ENCODE measurements at places on chromosomes 1 and 21. TPM values are rescaled to one million over a fixed set of nuclear protein-coding genes. Genes with fewer than 3 reads are reported as not detected.

GRCh38 chr1:155166471-155167165 is 6.5 kb downstream of the KRTCAP2 start:
- peak; percentile 24 for ATAC-seq

Gene IL19
- 5.5 TPM for total RNA-seq

DNA sequence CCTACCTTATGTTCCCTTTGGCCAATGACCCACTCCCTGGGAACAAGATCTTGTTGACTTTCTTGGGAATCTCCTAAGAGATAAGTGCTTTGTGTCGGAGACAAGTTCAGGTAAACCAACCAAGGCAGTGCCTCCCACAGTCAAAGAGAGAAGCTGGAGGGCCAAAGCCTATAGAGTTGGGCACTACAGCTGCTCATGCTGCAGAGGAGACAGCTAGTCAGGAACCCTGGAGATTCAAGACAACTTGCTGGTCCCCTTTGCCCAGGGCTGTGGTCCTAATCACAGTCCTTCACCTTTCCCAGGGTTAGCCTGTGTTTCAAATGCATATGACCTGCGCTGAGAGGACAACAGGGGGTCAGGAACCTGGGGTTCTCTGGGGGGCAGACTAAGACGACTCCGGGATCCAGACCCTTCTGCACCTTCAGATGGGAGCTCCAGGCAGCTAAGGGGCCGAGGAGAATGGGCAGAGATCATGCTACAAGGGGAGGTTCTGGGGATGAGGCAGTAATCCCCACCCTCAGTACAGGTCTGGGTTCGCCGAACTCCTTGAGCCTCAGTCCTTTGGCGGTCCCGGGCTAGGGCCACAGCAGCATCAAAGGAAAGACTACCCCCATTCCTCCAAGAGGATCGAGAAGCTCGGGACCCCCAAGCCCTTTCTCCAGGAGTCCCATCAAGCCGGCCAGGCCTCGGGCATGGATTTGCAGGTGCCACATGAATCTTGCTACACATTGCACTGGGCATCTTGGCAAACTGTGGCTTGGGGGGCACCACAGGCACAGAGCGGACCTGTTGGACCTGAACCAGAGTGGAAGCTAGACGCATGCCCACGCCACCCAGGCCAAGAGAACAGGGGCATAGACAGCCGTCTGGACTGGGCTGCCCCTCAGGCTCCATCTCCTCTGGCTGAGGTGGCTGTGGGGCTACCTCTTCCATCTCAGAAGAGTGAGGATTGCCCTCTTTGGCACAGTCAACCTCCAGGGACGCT is 2.0 kb upstream of the USF1 start:
- ATAC-seq, result no peak

DNA sequence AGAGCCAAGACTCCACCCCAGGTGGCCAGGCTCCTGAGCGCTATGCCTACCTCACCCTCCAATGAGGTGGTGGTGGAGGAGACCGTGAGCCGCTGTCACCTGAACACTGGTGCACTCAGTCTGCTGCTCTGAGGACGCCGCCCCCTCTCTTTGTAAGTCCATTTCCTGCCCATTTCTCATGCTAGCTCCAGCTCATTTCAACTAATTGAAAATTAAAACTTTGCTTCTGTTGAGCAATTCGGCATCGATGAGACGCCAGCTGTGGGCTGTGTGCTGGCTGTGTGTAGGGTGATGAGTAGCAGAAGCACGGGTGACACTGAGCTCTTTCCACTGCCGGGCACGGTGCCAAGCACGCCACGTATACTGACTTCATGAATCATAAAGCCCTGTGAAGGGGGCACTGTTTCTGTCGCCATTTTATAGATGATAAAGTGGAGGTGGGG is 11.2 kb downstream of the TNFRSF1B start:
- peak; percentile 36 for ATAC-seq

DNA sequence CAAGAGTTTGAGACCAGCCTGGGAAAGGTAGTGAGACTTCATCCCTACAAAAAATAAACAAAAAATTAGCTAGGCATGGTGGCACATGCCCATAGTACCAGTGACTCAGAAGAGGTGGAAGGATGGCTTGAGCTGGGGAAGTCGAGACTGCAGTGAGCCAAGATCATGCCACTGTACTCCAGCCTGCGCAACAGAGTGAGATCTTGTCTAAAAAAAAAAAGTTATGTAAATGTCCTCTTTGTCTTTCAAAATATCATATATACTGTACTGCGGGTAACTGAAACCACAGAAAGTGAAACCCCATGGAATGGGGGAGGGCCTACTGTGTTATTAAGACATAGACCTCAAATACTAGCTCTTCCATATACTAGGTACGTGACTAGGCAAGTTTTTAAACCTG is 20.8 kb downstream of the ACADM start:
- peak; percentile 59 for ATAC-seq

- ATAC-seq, result peak; percentile 21
Measured at GRCh38 chr21:32726839-32727686, 750 bp downstream of the SYNJ1 start.

DNA sequence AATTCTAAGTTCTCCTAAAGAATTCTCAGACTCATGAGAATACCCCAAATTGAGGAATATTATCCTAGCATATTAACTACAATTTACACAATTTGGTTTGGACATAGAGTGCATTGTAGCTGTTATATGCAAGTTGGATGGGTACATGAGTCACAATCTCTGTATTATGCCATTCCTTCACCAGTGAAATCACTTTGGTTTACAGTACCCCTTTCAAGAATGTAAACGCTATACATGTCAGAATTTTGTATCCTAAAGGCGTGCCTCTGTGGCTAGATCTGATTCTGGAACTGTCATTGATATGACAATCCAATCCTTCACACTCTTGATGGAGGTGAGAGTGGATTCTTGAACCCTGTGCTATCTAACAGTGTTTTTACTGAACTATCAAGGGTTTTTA is 6.7 kb upstream of the IL10RB start:
- no peak for ATAC-seq

Gene YARS1
- 93.3 TPM for total RNA-seq

DNA sequence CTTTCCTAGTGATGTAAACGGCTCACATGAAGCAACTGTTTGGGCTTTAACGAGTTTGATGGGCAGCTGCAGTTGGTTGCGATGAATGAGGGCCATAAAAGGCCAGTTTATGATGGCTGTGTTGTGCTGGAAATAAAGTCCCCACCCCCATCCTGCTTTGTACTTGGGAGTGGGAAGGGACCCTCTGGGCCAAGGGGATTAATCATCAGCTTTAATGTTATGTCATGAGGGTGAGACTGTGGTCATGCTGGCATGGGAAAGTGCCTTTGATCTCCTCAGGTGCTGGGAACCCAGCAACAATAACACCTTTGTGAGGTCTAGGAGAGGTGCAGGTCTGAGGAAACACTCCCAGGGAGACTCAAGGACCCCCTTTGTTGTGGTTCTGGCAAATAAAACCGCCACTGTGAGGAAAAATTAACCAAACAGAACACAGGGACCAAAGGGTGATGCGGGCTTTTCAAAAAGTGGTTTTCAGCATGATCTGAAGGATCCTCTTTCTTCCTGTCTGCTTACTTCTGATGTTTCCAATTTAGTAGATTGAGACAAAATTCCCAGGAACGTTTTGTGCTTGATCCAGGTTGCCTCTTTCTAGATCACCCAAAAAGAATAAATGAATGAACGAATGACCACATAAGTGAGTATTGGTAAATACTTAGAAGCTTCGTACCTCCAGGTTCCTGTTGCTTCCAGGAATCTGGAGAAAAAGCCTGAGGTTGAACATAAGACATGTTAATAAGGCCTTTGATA is 257.8 kb upstream of the HOOK1 start:
- no peak for ATAC-seq

- ATAC-seq, result no peak
Measured at GRCh38 chr1:33320619-33321165, at the start of gene A3GALT2. Gene A3GALT2 (minus strand): TSS chr1:33321098. CDS start chr1:33321098, 0 bp downstream.

Gene ODR4
- total RNA-seq, result 8.9 TPM

- no peak for ATAC-seq
Measured at GRCh38 chr1:30763651-30764248, 6.2 kb upstream of the LAPTM5 start.

Gene OR10Z1
- not detected for total RNA-seq

GRCh38 chr1:115089420-115090185 is at the start of gene TSPAN2:
Gene TSPAN2 (minus strand): TSS chr1:115089503. CDS start chr1:115089432, 71 bp downstream.
- peak; percentile 64 for ATAC-seq

Gene FCRL1
- 1.2 TPM for total RNA-seq

DNA sequence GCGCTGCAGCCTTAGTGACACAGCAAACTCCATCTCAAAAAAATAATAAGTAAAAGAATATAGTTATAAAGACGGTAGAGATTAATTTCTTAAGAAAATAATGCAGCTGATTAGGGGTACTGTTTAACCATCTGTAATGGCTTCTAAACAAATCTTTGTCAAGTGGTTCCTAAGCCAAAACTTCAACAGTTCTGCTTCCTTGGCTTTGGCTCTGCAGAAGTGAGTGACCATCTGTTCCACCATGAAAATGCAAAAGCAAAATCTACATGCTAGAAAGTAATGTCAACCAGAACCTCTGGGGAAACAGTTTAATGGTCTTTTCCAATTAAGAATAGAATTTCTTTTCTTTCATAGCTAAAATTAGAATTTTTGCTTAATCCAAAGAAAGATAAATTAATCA is 8.3 kb upstream of the SH2D5 start:
- no peak for ATAC-seq

DNA sequence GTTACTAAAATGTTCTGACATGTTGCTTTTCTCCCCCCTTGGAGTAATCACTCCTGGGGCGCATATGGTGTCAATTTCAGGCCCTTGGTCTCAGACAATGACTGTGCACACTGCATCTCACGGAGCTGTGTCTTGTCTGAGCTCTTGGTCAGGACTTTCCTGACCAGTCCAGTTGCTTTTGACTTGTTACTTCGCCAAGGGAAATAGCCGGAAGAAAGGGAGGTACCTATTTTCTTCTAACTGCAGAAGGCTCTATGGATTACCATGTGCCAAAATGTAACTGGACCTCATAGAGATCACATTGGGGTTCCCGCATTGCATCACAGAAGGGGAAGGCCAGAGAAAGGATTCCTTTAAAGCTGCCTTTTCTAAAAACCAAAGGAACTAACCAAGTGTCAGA is 68.6 kb downstream of the SPAG17 start:
- ATAC-seq, result no peak

- ATAC-seq, result no peak
Measured at GRCh38 chr1:19776287-19776686, 23.4 kb downstream of the TMCO4 start.

Gene DNASE2B
- not detected for total RNA-seq

- ATAC-seq, result peak; percentile 5
Measured at GRCh38 chr1:108703939-108704338, 8.8 kb upstream of the FNDC7 start.

Gene IFI44L
- total RNA-seq, result 0.88 TPM

Gene SPATA21
- not detected for total RNA-seq

DNA sequence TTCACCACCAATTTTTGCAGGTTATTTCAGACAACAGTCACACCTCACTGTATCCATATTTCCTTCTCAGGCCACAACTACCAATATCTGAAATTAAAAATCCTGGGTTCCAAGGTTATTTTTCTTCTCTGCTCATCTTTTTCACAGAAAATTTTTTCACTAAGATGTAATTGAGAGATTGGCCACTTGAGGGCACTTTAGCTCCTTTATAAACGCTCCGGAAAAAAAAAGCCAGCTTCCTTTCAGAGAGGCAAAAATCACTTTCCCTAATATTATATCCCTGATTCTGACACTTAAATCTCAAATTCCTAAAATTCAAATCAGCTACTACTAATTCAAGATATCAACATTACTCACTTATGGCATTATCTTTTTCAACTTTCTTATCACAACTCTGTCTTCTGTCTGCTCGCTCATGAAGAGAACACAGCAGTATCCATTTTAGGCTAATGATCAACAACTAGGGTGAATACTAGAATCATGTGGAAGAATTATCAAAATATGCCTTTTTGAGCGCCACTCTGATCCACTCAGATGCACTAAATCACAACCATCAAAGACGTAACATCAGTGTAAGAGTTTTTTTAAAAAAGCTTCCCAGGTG is 101.4 kb upstream of the RGS1 start:
- ATAC-seq, result no peak

- ATAC-seq, result peak; percentile 92
Measured at GRCh38 chr1:119279456-119280381, 88.9 kb upstream of the HAO2 start.

Gene C1orf105
- total RNA-seq, result not detected

GRCh38 chr1:66739401-66740157 is 12.7 kb upstream of the DYNLT5 start:
- no peak for ATAC-seq

DNA sequence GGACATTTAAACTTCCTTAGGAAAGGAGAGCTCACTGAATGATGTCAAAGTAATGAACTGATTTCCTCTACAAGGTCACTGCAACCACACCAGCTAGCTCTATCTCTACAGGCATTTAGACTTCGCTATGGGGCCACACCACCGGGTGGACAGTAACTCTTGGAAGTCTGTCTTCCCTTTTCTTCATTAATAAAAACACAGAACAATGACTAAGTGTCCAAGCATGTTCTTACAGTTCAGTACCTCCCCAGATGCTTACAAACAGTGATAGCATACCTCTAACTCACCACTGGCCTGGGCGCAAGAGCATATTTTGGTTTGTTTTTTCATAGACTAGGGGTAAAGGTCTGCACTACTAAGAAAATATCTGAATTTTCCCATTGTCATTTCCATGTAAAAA is 54.6 kb downstream of the SIM2 start:
- no peak for ATAC-seq

GRCh38 chr1:8382608-8383505 is 64.9 kb downstream of the SLC45A1 start:
- ATAC-seq, result no peak

DNA sequence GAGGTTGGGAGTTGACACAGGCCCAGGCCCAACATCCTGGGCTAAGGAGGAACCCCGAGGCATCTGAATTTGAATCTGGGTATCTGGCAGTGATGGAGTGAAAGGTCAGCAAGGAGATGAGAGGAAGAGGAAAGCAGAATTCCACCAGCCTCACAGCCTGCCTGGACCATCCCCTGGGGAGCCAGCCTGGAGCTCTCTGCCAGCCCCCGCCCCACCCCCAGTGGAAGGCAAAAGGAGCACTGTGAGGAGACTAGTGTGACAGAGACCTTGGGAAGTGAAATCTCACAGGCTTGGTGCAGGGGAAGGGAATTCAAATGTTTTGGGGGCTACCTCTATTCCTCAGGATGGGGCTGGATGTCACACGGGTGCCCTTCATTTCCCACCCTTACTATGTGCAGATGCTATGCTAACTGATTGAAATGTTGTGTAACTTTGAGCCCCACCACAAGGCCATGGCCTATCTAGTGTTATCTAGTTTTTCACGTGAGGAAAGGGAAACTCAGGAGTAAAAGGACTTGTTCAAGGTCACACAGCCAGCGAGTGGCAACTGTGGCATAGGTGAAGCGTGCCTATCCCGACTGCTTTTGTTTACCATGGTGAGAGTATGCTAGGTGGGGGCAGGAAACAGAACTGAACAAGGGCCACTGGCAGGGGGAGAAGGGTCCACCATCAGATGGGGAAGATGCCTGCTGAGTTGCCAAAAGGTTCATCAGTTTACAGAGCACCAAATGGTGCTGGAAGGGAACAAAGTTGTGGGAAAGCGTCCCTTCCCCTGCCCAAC is 29.8 kb downstream of the AHDC1 start:
- ATAC-seq, result no peak

GRCh38 chr1:154745750-154746425 is 124.2 kb downstream of the KCNN3 start:
- ATAC-seq, result no peak

Data from esophagus mucosa (tissue), 1 donor.